GM23338 (cell line): ENCODE measurements at places on chromosomes 1 and 21. TPM values are rescaled to one million over a fixed set of nuclear protein-coding genes. Genes with fewer than 3 reads are reported as not detected.

DNA sequence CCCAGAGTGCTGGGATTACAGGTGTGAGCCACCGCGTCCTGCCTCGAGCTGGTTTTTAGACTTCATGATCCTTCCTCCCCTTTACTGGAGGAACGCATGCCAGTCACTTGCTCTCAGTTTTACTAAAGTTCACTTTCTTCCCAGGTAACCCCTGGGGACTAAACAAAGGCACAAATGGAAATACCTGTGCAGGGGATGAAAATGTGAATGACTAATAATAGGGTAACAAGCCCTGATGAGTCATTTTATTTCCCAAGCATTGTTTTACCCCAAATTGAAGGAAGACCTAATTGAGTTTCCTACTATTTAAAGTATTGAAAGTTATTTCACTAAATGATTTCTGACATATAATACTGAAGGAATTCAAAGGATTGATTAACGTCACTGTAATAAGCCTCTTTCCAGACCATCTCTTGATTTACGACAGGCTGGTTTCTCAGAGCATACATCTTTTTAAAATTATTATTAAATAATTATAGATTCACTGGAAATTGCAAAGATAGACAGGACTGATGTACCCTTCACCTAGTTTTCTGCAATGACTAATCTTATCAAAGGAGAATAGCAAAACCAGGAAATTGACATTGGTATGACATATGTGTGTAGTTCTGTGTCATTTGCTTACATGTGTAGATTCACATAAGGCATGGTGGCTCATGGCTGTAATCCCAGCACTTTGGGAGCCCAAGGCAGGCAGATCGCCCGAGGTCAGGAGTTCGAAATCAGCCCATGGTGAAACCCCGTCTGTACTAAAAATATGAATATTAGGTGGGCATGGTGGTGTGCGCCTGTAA lies 53.2 kb upstream of the SOD1 start:
- DNase-seq: no peak

DNA sequence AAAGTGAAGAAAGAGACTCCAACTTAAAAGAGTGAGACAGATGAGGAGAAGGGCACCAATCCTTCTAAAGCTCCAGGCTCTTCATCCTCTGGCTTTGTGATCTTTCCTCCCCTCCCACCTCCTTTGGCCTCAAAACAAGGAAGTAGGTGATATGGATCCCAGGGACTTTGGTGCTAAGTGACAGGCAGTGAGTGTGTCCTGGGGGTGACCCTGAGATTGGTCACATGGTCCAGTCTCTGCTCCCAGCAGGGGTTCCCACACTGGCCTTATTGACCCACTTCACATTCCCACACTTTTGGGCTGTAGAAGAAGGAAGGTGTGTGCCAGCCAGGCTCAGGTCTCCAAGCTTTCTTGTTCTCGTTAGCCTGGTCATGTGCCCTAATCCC lies 401.2 kb upstream of the PROX1 start:
- no peak for DNase-seq

DNA sequence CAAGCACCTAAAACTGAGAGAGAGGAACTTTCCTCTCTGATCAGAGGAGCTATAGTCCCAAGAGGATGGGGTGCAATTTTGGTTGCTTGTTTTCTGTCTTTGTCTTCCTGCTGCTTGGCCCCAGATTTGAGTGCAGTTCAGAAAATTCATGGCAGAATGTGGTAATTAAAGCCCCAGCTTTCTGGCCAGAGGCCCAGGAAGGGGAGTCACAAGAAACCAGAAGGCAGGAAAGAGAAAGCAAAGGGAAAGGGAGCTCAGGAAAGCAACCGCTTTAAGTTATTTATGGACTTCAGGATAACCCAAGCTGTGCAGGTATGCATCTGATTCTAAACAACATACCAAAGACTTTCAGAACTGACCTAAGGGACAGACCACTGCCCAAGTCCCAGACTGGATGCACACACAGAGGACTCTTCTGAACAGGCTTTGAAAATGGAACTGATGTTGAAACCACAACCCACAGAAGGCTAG lies 88.8 kb downstream of the ST3GAL3 start:
- no peak for DNase-seq

- no peak for DNase-seq
Observed at GRCh38 chr1:228090613-228091081, 8.1 kb downstream of the ARF1 start.

DNA sequence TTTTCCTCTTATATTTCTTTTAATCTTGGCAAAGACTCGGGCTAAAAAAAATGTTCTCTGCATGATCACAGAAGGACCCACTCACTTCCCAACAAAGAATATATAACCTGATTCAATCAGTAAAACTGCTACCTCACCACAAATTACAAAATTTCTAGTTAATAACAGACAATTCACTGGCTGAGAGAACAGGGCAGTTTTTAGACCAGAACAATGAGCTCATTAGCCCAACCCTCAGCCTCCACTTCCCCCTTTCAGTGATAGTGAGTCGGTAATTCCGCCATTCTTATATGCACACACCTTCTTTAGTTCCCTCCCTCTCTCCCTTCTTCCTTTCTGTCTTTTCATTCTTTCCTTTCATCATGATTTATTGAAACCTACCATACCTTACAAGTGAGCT lies 8.9 kb downstream of the SIPA1L2 start:
- no peak for DNase-seq

- DNase-seq: no peak
Observed at GRCh38 chr1:97599447-97599846, 321.4 kb downstream of the DPYD start.

GRCh38 chr1:150405660-150406059 lies 41.7 kb downstream of the RPRD2 start:
- no peak for DNase-seq

DNA sequence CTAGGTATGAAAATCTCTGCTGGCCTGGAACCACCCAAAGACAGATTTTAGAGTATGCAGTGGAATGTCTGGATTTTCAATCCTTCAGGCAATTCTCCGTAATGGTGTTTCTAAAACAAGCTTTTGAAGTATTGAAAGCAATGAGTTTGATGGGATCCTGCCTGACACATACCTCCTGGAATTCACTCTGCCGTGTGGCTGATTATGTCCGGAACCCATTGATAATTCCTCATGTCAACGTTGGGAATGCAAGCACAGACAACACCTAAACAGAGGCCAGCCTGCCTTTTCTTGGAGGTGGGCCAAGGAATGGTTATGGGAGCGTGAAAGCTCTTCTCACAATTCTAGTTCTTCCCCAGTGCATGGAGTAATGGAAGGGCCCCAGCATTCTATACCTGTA lies 168.9 kb upstream of the HMCN1 start:
- no peak for DNase-seq

GRCh38 chr1:59831529-59831928 lies 16.8 kb downstream of the HOOK1 start:
- DNase-seq: no peak

GRCh38 chr1:28249866-28250295 lies 9.4 kb upstream of the SESN2 start:
- DNase-seq: no peak

- no peak for DNase-seq
Observed at GRCh38 chr1:85983316-85983715, 173.3 kb downstream of the COL24A1 start.

DNA sequence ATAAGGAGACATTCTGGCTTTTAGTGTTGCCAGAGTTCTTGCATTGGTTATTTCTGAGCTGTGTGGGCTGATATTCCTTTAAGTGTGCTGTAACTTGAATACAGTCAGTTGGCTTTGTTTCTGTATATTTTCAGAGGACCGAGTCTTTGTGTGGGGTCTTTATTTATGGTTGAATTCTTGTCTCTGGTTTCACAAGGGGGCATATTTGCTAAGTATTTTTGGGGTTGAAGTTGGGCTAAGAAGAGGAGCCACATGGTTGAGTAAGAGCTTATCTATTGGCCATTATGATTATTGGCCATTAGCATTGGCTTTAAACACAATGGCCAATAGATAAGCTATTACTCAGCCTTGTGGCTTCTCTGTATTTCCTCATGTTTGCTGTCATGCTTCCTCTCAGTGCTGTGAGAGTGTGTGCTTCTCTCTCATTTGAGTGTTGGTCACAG lies 26.3 kb upstream of the PTGFR start:
- DNase-seq: no peak

GRCh38 chr1:53822931-53823330 lies 15.2 kb downstream of the NDC1 start:
- DNase-seq: no peak

GRCh38 chr1:82836973-82837680 lies 1036.4 kb downstream of the ADGRL2 start:
- DNase-seq: no peak

GRCh38 chr21:34603002-34603709 lies 11.8 kb downstream of the RCAN1 start:
- peak; percentile 86 for DNase-seq

GRCh38 chr1:106366627-106367319 lies 689.7 kb upstream of the PRMT6 start:
- peak; percentile 8 for DNase-seq

DNA sequence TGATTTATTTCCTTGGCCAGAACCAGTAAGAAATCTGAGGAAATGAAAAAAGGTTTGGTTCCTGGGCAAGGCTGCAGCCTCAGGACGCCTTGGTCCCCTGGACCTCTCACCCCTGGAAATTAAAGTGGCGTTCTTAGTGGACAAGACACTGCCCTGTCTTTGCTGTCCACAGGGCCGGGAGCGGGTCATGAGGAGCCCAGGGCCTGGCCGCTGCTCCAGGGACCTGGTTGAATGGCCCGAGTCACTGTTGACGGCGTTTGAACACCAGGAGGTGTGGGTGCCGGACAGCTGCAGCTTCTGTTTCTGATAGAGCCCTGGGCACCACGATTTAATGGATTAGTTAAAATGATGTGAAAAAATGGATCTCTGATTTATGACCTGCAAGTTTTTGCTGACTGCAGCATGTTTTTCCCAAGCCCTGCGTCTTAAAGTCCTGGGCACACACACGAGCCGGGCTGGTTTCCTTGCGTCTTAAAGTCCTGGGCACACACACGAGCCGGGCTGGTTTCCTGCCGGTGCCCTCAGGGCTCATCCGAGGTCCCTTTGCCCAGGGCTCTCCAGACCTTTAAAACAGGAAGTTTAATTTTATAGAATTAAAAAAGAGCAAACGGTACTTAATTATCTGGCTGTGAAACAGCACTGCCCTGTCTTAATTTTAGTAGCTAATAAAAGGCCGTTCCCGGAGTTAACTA lies 74.1 kb upstream of the ACTRT2 start:
- no peak for DNase-seq

DNA sequence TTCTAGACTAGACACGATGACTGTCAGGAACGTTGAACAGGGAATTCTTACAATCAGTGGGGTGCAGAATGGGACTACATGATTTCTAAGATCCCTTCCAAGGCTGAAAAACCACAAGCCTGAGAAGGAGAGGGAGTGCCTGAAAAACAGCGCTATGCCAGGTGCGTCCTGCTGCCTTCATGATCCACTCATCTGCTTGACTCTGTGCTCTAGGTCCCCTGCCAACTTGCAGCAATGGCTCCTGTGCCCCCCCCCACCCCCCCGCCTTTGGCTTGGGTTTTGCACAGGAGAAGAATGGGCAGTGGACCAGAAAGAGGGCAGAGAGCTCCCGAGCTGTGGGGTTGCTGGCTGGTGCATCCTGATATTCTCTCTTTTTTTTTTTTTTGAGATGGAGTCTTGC lies 5.9 kb downstream of the SLC2A7 start:
- no peak for DNase-seq

DNA sequence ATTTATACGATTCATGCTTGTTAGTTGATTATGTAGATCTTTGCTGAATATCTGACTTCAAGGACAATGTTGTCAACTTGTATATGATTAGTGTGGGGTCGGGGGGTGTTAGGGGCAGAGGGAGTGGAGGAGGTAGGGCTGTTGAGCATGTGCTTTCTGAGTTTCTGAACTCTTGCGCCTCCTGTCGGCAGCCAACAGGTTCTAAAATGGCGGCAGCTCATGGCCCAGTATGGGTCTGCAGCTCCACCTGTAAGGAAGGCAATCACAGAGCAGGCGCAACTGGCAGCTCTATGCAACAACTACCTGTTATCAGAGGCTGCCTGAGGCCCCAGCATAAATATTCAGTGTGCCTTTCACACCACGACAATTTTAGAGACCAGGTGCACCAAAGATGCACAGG lies 205.8 kb upstream of the PLXNA2 start:
- no peak for DNase-seq

DNA sequence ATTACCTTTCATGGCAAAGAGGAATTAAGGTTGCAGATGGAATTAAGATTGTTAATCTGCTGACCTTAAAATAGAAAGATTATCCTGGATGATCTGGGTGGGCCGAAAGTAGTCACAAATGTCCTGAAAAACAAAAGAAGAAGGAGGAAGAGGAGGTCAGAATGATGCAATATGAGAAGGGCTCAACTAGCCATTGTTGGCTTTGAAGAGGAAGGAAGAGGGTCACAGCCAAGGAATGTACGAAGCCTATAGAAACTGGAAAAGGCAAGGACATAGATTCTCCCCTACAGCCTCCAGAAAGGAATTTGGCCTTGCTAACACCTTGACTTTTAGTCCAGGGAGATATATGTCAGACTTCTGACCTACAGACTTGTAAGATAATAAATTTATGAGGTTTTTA lies 39.4 kb upstream of the FMOD start:
- no peak for DNase-seq

SLC25A34 gene
- polyA plus RNA-seq: 0.11 and 0.16 TPM in 2 replicates

VWA5B1 gene
- polyA plus RNA-seq: 0.16 TPM in 2 replicates

LCE2C gene
- polyA plus RNA-seq: not detected in 2 replicates

APCS gene
- polyA plus RNA-seq: not detected in 2 replicates

EEIG2 gene
- 6.0 and 7.9 TPM in 2 replicates for polyA plus RNA-seq

SAMSN1 gene
- 5.4 and 7.9 TPM in 2 replicates for polyA plus RNA-seq

CLCA1 gene
- polyA plus RNA-seq: not detected in 2 replicates

KCNE2 gene
- 0.49 and 0.55 TPM in 2 replicates for polyA plus RNA-seq
